ENCODE measurements at places on chromosomes 13 and 19. TPM values are rescaled to one million over a fixed set of nuclear protein-coding genes. Genes with fewer than 3 reads are reported as not detected.

DNA sequence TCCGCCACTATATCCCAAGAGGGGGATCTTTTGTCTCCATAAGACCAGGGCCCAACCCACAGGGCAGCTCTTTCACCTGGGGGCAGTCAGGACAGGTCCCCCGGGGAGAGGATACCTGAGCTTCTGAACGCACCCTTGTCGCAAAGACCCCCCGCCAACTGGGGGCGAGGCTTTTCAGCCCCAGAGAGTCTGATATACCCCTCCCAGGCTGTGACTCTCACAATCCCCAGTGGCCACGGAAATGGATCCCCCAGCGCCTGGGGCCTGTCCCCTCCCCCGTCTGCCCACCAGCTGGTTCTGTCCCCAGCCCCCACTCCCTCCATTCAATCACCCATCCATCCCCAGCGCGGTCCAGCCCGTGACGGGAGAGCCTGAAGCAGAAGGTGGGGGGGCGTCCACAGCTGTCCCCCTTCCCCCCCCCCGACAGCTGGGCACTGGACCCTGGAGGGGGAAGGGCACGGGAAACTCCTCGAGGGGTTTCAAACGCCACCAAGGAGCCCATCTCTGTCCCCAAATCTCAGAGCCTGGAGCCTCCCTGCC lies 823 bp downstream of the DOCK6 start:
- DNase-seq = no peak

DNA sequence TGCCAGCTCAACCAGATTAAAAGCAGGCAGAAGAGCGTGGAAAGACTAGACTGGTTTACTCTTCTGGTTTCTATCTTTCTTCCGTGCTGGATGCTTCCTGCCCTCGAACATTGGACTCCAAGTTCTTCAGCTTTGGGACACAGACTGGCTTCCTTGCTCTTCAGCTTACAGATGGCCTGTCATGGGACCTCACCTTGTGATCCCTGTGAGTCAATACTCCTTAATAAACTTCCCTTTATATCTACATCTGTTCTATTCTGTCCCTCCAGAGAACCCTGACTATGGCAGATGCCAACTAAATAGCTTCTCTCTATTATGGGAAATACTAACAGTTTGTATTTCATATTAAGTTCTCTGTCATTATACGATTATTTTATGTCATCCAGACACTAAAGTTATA lies 609.1 kb downstream of the LMO7 start:
- no peak for DNase-seq

DNA sequence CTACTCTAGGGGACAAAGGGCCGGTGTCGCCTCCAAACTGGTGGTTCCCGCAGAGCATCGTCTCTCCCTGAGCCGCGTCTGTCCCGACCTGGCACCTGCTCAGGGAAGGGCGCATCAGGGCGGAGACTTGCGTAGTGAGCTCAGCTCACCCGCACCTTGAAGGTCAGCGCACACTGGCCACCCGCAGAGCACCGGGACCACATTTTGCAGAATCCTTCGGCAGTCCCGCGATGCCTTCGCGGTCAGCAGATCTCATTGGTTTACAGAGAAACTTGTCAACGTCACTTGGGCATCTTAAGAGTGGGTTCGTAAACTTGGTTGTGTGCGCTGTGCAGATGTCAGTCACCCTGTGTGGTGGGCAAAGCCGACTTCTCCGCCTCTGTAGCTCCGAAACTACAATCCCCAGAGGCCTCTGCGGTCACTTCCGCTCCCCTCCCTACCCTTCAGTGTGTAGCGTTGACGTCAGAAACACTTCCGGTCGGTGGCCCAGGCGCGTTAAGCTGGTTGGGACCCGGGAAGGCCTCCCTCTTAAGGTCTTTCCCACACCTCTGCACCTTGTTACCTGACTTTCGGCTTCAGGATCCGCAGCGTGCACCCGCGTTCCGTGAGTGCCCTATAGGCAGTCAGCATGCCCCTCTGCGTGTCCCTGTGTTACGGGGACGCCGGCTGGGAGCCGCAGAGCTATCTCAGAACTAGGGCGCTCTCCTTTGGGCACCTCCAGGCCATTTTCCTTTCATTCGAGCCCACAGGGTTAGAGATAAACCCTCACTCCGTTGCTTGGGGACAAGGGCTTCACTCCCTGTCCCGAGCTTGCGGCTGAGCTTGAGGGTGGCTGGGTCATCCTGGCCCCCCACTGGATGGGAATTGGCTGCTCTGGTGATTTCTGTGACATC lies 36.5 kb upstream of the ZNF527 start:
- peak; percentile 37 for DNase-seq

GRCh38 chr19:49502866-49503581 lies 6.8 kb downstream of the RPS11 start:
- DNase-seq = peak; percentile 87

- DNase-seq = no peak
Observed at GRCh38 chr19:45457776-45458175, 10.0 kb upstream of the FOSB start.

DNA sequence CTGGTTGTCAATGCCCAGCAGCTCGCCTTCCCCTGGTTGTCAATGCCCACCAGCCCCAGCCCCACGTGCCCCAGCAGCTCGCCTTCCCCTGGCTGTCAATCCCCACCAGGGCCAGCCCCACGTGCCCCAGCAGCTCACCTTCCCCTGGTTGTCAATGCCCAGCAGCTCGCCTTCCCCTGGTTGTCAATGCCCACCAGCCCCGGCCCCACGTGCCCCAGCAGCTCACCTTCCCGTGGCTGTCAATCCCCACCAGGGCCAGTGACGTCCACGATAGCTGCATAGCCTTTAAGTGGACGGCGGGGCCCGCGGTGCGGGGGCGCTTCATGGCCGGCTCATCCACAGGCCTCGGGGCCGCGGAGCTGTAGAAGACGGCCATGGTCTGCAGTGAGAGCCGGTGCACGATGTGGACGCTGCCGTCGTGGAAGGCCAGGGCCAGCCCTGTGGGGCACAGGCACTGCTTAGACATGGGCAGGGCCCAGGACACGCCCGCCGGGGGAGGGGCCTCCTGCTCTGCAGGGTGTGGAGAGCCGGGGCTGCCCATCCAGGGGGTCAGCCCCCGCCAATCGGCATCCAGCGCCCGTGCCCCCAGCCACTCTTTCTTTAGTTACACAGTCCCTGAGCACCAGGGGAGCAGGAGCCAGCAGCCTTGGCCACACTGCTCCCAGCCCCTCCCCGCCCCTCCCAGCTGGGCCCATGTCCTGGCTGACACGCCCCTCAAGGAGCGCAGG lies 13.1 kb downstream of the MED16 start:
- no peak for DNase-seq

Gene PCDH17
- not detected for total RNA-seq

Gene RDH8
- total RNA-seq = not detected

Gene SYNE4
- total RNA-seq = 9.4 TPM

Gene OR10H1
- total RNA-seq = not detected
